ENCODE measurements at places on chromosomes 5 and 9.

DNA sequence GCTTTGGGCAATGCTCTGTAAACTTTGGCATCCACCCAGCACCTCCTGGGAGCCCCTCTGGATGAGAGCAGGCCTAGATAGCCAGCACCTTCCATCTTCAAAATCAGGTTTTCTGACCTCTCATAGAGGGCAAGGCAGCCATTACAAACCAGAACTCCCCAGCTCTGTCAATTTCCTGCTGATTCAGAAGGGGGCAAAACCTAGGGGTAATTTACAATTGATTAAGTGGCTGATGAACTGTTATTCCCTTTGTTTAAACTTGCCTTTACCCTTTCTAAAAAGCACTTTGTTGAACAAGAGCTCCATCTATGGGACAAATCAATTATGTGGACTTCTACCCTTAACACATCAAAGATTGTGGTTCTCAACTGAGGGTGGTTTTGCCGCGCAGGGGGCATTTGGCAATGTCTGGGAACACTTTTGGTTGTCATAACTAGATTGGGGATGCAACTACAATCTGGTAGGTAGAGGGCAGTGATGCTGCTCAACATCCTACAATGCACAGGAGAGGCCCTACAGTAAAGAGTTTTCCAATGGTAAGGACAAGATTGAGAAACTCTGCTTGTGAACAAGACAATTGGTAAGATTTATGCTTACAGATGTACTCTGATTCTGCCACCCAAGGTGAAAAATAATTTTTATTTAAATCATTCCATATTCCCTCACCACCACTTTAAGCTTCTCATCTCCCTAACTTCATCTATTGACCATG, 184.1 kb downstream of the MARCHF11 start:
- H3K27me3 ChIP-seq: no peaks in the 10 kb centered on the region
- no peaks in the 10 kb centered on the region for H3K4me1 ChIP-seq
- no peak overlapping the region for H3K27ac ChIP-seq
- no peaks in the 10 kb centered on the region for H3K36me3 ChIP-seq
- no peak overlapping the region for H3K4me3 ChIP-seq
- no peak for DNase-seq

DNA sequence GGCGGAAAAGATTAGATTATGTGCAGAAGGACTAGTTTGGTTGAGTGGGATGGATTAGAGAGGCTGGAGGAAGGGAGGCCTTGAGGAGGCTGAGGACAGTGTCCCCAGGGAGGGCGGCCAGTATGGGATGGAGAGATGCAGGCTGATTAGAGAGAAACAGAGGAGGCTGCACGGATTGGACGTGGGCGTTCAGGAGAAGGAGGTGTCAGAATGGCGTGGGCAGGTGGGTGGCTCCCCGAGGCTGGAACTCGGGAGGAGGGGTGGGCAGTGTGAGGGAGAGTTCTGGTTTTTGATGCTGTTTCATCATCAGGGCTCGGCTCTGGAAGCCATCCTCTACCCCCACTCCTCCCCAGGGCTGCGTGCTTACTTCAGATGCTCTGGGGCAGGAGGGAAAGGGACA, 13.0 kb downstream of the CDHR2 start:
- DNase-seq: no peak
- H3K36me3 ChIP-seq: no peaks in the 10 kb centered on the region

DNA sequence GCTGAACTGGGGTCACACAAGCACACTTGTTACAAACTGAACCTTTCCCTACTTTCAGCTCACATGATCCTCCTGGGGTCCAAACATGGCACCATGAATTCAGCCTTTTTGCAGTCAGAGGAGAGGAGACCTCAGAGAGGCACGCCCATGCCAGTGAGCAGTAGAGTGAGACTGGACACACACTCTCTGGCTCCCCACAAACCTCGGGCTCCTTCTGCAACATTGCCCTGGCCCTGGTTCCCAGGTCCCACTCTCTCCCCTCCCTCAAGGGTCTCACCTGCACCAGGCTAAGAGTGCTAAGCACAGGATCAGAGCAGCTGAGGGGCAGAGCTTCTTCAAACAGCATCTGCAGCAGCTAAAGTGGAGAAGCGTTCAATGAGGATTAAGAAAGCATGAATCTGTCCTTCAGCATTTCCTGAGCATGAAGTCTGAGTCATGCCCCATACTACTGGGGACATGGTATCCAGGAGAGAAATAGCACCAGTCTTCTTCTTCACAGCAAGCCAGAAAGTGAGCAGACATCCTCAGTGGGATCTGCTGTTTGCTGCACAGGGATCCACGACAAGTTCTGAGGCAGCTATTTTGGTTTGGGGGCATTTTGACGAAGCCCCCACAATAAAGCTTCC, 27.2 kb downstream of the SLC35A4 start:
- no peak overlapping the region for H3K27ac ChIP-seq
- H3K4me3 ChIP-seq: no peak overlapping the region
- DNase-seq: no peak
- no peaks in the 10 kb centered on the region for H3K4me1 ChIP-seq
- no peaks in the 10 kb centered on the region for H3K27me3 ChIP-seq

DNA sequence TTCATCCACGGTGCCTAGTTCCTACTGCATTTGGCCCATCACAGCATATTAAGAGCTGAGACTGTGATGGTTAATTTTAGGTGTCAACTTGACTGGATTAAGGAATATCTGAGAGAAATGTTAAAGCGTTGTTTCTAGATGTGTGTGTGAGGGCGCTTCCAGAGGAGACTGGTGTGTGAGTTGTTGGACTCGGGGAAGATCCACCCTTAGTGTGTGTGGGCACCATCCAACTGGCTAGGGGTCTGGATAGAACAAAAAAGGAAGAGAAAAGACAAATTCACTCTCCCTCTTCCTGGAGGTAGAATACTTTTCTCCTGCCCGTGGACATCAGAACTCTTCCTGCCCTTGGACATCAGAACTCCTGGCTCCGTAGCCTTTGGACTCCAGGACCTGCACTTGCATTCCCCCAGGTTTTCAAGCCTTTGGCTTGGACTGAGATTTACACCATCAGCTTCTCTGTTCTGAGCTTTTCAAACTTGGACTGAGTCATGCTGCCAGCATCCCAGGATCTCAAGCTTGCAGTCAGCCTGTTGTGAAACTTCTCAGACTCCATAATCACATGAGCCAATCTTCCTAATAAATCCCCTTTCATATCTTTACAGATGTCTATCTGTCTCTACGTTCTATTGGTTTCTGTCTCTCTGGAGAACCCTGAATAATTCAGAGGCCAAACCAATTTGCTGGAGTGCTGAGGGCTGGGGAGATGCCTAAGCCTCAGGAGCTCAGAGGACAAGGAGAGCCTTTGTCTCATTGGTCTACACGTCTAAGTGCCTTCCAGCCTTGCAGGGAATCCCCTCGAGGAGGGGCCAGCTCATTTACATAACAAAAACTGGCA, 164.5 kb downstream of the DCP2 start:
- H3K4me3 ChIP-seq: no peak overlapping the region
- no peaks in the 10 kb centered on the region for H3K27me3 ChIP-seq
- H3K27ac ChIP-seq: no peak overlapping the region
- H3K36me3 ChIP-seq: no peaks in the 10 kb centered on the region

DNA sequence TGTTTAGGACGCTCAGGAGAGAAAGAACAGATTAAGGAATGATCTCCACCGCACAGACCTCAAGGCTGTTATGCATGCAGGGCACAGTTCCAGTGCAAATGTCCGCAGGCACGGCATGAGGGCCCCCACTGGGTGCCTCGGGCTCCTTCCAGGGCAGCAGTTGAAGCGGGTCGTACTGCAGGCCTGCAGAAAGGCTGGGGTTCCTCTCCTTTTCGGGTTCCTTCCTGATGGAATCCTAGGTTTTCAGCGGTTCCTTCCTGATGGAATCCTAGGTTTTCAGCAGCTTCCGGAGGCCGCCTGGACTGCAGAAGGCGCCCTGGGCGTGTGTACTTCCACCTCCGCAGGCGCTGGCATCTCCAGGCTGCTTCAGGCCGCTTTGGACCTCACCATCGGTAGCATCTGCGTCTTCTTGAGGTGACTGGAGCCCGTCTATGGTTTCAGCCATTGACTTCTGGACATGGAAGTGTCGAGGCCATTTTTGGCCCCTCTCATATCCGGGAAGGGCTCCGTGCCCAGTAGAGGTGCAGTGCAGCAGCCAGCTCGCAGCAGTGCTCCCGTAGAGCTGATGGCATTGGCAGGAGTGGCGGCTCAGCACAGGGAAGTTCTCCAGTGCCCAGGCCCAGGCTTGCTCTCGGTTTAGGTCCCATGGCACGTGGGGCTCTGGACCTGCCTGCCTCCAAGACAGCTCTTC, 5.6 kb upstream of the MGAT4B start:
- H3K4me1 ChIP-seq: peaks cover 19% of the 10 kb centered on the region
- DNase-seq: no peak
- H3K27ac ChIP-seq: no peak overlapping the region
- H3K4me3 ChIP-seq: no peak overlapping the region
- no peaks in the 10 kb centered on the region for H3K27me3 ChIP-seq
- no peaks in the 10 kb centered on the region for H3K36me3 ChIP-seq
